Fibroblast of lung (primary cell): ENCODE measurements at places on chromosomes 2 and 18. TPM values are rescaled to one million over a fixed set of nuclear protein-coding genes. Genes with fewer than 3 reads are reported as not detected.

GRCh38 chr2:62526531-62527381 lies 20.8 kb upstream of the TMEM17 start:
- no peak for DNase-seq

DNA sequence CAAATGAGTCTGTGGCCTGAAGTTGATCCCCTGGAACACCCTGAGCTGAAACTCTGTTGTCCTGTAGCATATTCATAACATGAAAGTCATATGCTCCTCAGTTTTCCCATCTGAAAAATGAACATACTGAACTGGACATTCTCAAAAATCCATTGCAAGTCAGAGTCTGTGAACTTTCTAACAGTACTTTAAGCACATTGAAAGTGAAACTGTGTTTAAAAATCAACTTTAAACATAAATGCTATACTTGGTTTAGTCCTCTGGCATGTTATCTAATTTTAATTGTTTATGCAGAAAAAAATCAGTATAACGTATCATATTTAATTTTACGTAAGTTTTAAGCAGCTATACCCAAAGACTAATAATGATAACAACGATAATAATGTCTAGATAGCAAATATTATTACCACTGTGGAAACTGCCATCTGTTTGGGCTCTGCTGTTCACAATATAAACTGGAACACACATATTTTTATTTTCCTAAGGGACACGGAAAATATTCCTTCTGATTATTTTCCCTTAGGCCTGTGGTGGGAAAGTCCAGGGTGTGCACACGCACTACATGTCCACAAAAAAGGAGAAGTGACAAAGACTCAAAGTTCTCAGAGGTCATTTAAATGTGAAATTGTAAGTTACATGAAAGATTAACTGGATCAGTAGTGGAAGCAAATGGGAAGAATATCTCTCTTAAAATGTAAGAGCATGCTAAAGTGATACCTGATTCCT lies 56.1 kb upstream of the TTN start:
- DNase-seq = no peak

- no peak for DNase-seq
Measured at GRCh38 chr2:235365743-235366142, 128.1 kb upstream of the AGAP1 start.

DNA sequence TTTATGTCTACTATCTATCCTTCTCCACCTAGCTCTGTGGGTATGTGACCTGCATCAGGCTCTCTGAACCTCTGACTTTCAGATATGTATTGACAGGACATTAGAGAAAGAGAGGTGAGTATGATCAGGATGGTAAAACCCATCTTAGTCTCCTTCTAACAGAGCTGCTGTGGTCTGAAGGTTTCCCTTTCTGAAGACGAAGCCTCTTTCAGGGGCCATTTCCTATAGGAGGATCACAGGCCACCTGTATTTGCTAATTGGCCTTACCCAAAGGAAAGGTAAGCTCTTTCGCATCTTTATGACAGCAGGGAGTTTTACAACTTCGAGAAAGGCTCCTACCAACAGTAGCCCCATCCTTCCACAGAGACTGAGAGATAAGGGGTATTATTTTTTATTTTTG lies 442.9 kb downstream of the KCNJ3 start:
- no peak for DNase-seq

- DNase-seq = peak; percentile 70
Measured at GRCh38 chr18:5630057-5630899, 86.5 kb upstream of the EPB41L3 start.

- DNase-seq = no peak
Measured at GRCh38 chr18:54882318-54882717, 54.0 kb downstream of the RAB27B start.

GRCh38 chr2:176171351-176172006 lies 14.4 kb downstream of the HOXD3 start:
- DNase-seq = no peak

DNA sequence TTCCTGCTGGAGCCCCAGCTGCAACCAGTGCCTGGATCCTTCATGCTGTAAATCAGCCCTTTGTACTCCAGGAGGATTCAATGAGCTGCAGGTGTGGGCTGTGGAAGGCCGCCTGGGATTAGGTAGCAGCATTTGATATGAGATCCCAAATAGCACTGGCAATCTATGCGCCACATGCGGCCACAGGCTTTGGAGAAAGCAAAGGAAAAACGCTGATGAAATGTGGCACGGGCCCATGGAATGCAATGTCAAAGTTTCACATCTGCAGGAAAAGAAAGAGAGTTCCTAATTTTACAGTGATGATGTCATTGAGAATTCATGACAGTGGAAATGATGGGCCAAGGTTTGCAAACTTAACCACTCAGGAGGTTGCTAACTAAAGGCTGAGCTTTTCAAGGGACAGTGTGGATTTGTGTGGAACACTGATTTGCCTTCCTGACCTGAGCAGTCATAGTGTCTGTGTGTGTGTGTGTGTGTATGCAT lies 216.4 kb upstream of the OSR1 start:
- peak; percentile 85 for DNase-seq

Gene KHK
- 1.0 and 1.3 TPM in 2 replicates for total RNA-seq

Gene TMEM169
- total RNA-seq = 0.26 and 0.50 TPM in 2 replicates

Gene SPP2
- total RNA-seq = not detected in 2 replicates

Gene STAT4
- 0.51 and 0.66 TPM in 2 replicates for total RNA-seq

Gene CPS1
- total RNA-seq = 25.7 and 27.4 TPM in 2 replicates
